ENCODE measurements at places on chromosomes 2 and 18. TPM values are rescaled to one million over a fixed set of nuclear protein-coding genes. Genes with fewer than 3 reads are reported as not detected.

DNA sequence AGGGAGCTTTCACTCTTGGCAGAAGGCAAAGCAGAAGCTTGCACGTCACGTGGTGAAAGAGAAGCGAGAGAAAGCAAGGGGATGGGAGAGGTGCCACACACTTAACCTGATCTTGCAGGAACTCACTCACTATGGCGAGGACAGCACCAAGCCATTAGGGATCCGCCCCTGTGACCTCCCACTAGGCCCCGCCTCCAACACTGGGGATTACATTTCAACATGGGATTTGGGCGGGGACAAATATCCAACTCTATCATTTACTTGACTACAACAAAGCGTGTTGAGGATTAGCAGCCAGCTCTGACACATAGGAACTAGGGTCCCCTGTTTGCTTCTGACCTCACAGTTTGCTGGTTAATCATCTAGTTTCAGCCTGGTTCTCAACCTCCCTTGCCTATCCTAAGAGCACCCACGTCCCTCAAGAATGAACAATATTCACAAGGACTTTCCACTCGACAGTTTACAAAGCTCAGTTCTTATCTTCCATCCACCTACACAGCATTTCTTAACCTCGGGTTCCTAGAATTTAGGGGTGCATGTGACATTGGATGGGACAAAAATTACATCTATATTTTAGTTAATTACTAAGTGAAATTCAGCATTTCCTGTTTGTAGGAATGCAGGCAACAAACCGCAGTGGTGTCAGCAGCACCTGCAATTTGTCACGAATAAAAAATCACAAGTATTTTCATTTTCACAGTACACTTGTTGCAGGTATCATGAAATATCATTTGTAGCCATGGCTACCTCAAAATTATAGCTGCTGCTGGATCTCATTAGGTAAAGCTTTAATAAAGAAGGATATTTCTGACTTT is 36.0 kb downstream of the LBH start:
- no peak for DNase-seq

DNA sequence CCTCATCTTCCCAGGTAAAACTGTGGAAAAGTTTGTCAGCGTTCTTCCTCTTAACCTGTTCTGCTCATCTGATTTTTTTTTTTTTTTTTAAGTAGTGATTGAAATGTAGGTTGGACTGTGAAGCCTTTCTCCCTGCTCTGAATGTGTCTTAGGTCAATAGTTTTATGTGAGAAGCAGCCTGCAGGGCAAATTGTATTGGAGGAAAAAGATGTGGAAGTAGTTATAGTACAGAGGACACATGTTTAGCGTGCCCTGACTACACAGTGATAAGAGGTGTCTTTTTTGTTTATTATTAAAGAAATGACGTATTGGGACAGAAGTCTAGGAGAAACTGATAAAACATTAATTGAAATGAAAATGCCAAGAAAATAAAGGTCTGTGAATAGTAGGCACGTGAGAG is 1.5 kb downstream of the MTA3 start:
- DNase-seq, result no peak

DNA sequence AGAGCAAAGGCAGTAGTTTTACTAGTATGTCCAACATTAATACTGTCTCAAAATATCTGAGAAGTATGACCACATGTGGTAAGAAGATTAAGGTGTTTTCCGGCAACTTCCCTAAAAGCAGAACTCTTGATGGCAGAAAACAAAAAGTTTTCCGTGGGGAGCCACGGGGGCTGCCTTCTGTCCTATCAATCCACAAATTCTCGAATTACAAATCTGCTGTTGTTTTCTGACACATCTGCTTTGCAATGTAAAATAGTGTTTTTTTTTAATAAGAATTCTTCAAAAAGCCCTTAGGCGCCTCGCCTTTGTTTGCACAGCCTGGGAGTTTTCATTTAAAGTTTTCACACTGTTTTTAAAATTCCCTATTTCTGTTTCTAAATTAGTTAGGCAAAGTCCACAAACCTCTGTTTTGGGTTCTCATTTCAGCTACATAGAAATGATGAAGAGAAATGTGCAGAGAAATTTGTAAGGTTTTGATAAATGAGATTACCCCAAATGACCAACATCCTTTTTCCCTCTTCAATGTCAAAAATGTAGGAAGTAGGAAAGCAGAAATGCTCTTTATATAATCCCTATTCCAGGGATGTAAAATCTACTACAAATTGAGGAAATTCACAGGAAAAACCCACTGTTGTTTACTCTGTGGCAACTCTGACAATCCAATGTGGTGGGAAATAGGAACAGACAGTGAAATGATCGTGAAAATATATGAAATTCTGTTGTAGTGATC is 385.8 kb downstream of the ZEB2 start:
- DNase-seq, result no peak

DNA sequence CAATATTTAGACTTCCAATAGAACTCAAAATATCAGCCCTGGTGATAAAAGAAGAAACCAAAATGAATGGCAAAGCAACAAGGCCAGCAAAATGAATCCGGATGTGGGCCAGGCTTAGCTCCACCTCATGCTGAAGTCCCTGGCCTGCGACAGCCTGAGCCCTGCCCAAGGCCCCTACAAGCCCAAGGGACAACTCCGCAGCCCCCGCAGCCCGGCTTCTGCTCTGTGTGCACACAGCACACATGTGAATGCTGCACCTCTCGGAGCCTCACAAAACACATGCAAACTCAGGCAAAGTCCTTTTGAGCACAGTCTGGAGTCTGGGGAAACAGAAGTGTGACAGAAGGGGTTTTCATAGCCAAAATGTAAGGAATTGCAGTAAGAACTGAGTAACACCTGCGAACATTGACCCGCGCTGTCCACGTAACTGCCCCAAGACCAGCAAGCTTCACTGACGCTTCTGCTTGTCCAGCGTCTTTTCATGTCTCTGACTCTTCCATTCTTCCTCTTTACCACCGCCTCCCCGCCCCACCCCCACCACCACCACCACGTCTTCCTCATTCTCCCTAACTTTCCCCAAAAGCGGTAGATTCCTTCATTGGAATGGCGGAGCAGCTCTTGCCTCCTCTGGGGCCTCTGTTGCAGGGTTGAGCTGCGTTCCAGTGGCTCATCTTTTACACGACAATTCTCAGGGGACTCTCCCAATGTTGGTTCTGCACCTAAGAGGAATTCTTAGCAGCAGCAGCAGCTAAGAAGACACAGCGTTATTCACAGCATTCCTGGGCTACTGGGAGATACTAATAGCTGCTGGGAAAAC is 136.4 kb upstream of the COPS8 start:
- no peak for DNase-seq

DNA sequence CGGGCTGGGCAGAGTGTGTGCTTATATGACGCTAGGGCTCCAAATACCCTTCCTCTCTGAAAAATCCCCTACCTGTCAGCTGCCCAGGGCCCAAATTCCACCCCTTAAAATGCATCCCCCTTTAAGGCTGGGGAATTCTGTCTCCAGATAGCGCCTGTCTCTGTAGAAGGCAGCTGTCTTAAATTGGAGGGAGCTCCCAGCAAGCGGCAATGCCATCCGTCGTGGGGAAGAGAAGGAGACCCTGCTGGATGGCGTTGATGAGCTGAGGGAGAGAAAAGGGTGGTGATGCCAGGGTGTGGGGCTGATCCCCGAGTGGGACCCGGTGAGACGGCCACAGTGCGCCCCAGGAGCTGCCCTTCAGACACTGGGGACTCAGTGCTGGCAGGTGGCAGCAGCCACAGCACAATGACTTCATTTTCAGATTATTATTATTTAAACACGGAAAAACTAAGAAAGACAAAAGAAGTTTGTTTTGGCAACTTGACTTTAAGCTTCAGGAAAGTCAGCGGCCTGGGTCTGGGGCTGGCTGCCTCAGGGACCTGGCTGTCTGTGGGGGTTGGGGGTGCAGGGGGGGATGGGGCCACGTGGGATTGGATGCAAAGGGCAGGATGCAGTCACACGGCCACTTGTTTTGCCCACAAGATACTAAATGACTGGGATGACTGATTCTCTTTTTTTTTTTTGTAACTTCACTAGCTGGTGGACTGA is 152.8 kb downstream of the TFCP2L1 start:
- DNase-seq, result no peak

DNA sequence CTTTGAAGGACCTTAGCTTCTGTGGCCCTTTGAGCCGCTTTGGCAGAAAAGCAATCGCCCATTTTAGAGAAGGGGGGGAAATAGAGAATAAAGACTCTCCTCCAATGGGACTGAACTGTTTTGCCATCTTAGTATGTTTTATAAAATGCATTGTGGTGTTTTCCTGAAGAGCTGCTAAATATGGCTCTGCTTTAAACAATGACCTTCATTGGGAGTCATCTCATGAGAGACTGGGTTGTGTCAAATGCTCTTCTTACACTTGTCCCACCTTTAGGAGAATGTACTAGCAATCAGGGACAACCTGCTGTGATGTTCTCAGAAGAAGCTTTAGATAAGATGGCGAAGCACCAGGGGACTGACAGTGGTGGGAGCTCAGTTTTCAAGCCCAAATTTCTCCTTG is 418.9 kb upstream of the POU3F3 start:
- DNase-seq, result no peak

GRCh38 chr2:43300781-43301583 is 74.6 kb upstream of the ZFP36L2 start:
- no peak for DNase-seq

DNA sequence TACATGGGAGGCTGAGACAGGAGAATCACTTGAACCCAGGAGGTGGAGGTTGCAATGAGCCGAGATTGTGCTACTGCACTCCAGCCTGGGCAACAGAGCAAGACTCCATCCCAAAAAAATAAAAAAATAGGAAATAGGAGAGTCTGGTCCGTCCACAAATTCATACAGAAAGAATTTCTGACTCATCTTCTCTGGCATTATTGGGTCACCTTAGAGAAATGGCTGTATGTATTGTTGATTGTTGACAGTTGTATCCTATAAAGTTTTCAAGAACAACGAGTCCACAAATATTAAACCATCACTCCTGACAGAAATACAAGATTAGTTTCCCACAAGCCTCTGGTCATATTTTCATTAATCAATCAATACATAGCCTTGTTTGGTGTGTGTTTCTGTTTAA is 20.4 kb downstream of the RBM43 start:
- DNase-seq, result no peak

DNA sequence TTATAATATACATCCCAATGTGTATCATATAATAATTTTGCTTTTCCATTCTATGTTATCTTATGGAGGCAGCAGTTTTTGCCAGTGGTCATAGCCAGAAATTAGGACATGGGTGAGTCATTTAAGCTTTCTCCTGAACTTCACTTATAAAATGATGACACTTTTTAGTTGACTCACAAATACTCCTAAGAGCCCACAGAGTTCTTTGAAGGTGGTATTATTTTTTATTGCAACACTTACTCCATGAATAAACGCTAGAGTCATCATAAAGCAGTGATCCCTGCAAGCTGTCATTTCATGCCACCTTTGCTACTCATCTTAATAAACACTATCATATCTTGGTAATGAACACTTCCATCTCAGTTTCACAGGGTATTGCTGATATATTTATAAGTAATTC is 69.9 kb upstream of the MAPRE2 start:
- DNase-seq, result no peak

- peak; percentile 49 for DNase-seq
Measured at GRCh38 chr2:45651415-45652089, at the start of gene PRKCE. PRKCE (plus strand) TSS chr2:45651675.

GRCh38 chr2:232600053-232600773 is 33.2 kb upstream of the EFHD1 start:
- no peak for DNase-seq

- DNase-seq, result no peak
Measured at GRCh38 chr2:120403676-120404075, 57.7 kb downstream of the INHBB start.

DNA sequence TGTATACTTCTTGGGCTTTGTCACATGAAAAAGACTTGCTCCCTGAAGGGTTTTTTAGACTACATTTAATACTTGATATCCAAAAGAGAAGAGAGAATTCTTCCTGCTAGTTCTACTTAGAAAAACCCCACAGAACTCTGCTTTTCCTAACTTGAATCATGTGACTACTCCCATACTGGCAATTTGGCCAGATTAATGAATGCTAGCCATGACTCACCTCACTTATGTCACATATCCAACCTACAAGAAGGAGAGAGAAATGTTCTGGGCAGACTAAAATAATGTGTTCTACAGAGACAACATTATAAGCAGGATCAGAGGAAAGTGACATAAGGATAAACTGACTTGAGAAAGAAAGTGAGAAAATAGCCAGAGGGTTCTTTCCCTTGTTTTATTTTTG is 249.3 kb upstream of the GULP1 start:
- no peak for DNase-seq

GRCh38 chr2:174722942-174723592 is 41.2 kb downstream of the CHRNA1 start:
- DNase-seq, result no peak

GRCh38 chr2:67616749-67617148 is 219.6 kb downstream of the ETAA1 start:
- no peak for DNase-seq

DNA sequence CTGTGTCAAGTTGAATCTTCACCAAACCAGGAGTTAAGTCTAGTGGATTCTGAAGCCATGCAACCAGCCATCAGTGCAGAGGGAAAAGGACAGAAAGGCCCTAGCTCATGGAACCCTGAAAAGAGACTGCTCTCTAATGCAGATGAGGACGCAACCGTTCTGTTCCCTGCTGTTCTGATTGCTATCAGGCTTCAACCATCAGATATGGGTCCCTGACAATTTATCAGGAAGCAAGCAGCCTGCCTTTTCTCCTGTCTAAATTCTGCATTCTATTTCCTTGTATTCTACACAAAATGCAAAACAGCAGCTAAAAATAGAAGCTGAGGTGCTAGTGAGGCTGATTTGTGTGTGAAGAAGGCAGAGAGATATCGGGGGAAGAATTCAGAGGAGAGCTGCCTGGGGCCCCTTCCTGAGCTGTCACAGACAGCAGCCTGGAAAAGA is 68.4 kb upstream of the RTN4 start:
- DNase-seq, result no peak

GRCh38 chr2:81436256-81436655 is 1131.7 kb upstream of the LRRTM1 start:
- no peak for DNase-seq

GRCh38 chr2:177537636-177538035 is 145.1 kb downstream of the AGPS start:
- no peak for DNase-seq

DNA sequence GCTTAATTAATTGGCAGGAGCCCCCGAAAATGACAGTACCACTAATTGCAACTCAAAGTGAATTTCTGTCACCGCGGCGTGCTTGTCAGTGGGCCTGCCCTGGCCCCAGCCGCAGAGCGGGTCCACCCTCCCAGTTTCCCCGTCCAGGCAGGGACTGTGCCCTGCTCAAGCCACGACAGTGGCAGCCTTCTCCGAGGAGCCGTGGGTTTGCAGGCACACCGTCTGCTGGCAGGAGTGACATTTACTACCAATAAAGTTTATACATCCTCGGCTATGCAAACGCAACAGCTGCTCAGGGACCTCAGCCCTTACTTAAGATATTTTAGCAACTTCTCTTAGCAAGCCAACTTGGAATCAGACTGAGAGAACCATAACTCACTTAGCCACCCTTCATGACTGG is 112.7 kb downstream of the GBX2 start:
- DNase-seq, result no peak

The FAM110C gene
- total RNA-seq, result 8.6 TPM

The CCDC150 gene
- 4.5 TPM for total RNA-seq

The VWC2L gene
- 4.1 TPM for total RNA-seq

The RUFY4 gene
- not detected for total RNA-seq
